Muscle of leg (tissue), 16 donors: ENCODE measurements at places on chromosomes 13 and 19. TPM values are rescaled to one million over a fixed set of nuclear protein-coding genes. Genes with fewer than 3 reads are reported as not detected.

Gene MYDGF
- 59.9 TPM for total RNA-seq

Gene LGALS14
- total RNA-seq, result 0.13 TPM

Gene METTL21C
- 35.8 TPM for total RNA-seq

Gene ENOX1
- 12.2 TPM for total RNA-seq

Gene ZNF20
- total RNA-seq, result 3.4 TPM

Gene LENG9
- total RNA-seq, result 2.7 TPM

Gene OR7A5
- total RNA-seq, result not detected

Gene SLC7A9
- 0.22 TPM for total RNA-seq

Gene SHISA2
- 96.6 TPM for total RNA-seq

Gene TFPT
- total RNA-seq, result 16.6 TPM

Gene ZNF536
- 1.9 TPM for total RNA-seq

Gene VWA8
- 16.0 TPM for total RNA-seq

Gene RFPL4A
- 0.62 TPM for total RNA-seq

Gene ZNF528
- 30.0 TPM for total RNA-seq

Gene FAM216B
- total RNA-seq, result 0.09 TPM

Gene ZNF324
- 7.3 TPM for total RNA-seq

Gene ATP1A3
- total RNA-seq, result 0.18 TPM

Gene PLK5
- 0.13 TPM for total RNA-seq

Gene ZNF320
- total RNA-seq, result 14.8 TPM

Gene SBNO2
- 7.4 TPM for total RNA-seq

Gene ZNF226
- 20.9 TPM for total RNA-seq

Gene IRGC
- not detected for total RNA-seq
